ENCODE measurements at places on chromosomes 12 and 14. TPM values are rescaled to one million over a fixed set of nuclear protein-coding genes. Genes with fewer than 3 reads are reported as not detected.

Gene ANG
- total RNA-seq = 10.2 TPM

Gene PPFIA2
- total RNA-seq = 5.4 TPM

Gene LRRC10
- total RNA-seq = not detected

Gene IFI27
- 371 TPM for total RNA-seq

Gene SUPT16H
- total RNA-seq = 115 TPM

Gene SMIM41
- total RNA-seq = not detected

Gene GPD1
- not detected for total RNA-seq

Gene KRT86
- total RNA-seq = not detected

Gene KRT79
- total RNA-seq = not detected

GRCh38 chr12:89469361-89469760 is 55.2 kb downstream of the GALNT4 start:
- no peaks in the 10 kb centered on the region for H3K27me3 ChIP-seq
- no peak overlapping the region for H3K27ac ChIP-seq
- no peaks in the 10 kb centered on the region for H3K4me1 ChIP-seq
- H3K36me3 ChIP-seq = no peaks in the 10 kb centered on the region
- no peak overlapping the region for H3K4me3 ChIP-seq

- no peaks in the 10 kb centered on the region for H3K36me3 ChIP-seq
- DNase-seq = no peak
- H3K4me1 ChIP-seq = no peaks in the 10 kb centered on the region
- H3K4me3 ChIP-seq = no peak overlapping the region
- no peaks in the 10 kb centered on the region for H3K27me3 ChIP-seq
These were observed 9.9 kb upstream of the ACVR1B start for GRCh38 chr12:51941604-51942003.

- DNase-seq = no peak
- no peaks in the 10 kb centered on the region for H3K27me3 ChIP-seq
- no peak overlapping the region for H3K27ac ChIP-seq
- no peak overlapping the region for H3K4me3 ChIP-seq
These were observed 75.6 kb upstream of the SLC24A4 start for GRCh38 chr14:92247341-92247740.

GRCh38 chr12:79187032-79187431 is 322.5 kb downstream of the SYT1 start:
- H3K36me3 ChIP-seq = no peaks in the 10 kb centered on the region
- H3K4me3 ChIP-seq = no peak overlapping the region
- no peak overlapping the region for H3K27ac ChIP-seq
- no peak for DNase-seq
- H3K27me3 ChIP-seq = no peaks in the 10 kb centered on the region
- no peaks in the 10 kb centered on the region for H3K4me1 ChIP-seq

DNA sequence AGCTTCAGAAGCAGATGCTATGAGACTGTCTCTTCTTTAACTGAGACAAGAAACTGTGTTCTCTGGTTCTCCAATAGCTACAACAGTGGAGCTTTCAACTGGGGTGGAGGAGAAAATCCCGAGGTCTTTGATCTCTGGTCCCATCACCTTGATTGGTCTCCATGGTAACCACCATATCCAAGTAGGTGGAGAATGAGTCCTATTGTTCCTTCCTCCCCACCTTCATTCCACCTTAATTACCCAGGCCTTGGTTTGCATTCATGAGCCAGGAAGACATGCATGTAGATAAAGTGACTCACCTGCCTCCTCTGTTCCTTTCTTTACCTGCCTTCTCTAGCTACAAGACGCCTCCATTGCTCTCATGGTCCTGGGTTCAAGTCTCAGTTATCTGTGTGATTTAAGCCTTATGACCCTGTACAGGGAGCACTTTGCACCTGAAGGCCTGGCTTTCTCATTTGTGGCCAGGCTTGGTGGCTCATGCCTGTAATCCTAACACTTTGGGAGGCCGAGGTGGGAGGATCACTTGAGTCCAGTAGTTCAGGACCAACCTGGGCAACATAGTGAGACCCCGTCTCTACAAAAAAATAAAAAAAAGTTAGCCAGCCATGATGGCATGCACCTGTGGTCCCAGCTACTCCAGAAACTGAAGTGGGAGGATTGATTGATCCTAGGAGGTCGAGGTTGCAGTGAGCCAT is 157.7 kb upstream of the TBX3 start:
- no peaks in the 10 kb centered on the region for H3K4me1 ChIP-seq
- no peaks in the 10 kb centered on the region for H3K36me3 ChIP-seq
- no peak overlapping the region for H3K27ac ChIP-seq
- H3K27me3 ChIP-seq = no peaks in the 10 kb centered on the region

- no peaks in the 10 kb centered on the region for H3K4me1 ChIP-seq
- H3K27ac ChIP-seq = no peak overlapping the region
- no peak overlapping the region for H3K4me3 ChIP-seq
These were observed 85.6 kb downstream of the CCDC92 start for GRCh38 chr12:123886931-123887582.

- H3K27me3 ChIP-seq = peaks cover 39% of the 10 kb centered on the region
- no peaks in the 10 kb centered on the region for H3K4me1 ChIP-seq
- no peak overlapping the region for H3K4me3 ChIP-seq
- H3K36me3 ChIP-seq = no peaks in the 10 kb centered on the region
- no peak overlapping the region for H3K27ac ChIP-seq
These were observed 6.0 kb downstream of the VSX2 start for GRCh38 chr14:74245292-74245691.

DNA sequence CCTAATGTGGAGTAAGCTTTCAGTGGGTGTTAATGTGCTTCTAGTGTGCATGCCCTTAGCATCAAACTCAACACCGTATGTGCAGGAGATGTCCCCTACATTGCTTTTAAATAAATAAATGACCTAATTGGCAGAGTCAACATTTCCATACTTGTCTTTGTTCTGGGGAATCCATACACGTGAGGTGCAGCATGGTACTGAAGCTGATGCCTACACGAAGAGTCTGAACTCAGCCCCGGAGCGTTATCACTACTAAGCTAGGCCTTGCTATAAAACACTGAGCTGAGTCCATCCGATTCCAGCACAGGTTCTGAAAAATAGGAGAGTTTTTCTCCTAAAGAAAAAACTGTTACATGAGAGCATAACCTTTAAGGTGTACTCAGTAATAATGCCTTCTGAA is 125.0 kb upstream of the DYRK2 start:
- no peak overlapping the region for H3K4me3 ChIP-seq
- no peaks in the 10 kb centered on the region for H3K27me3 ChIP-seq
- H3K27ac ChIP-seq = no peak overlapping the region
- no peaks in the 10 kb centered on the region for H3K4me1 ChIP-seq
- no peaks in the 10 kb centered on the region for H3K36me3 ChIP-seq

- no peak overlapping the region for H3K4me3 ChIP-seq
- H3K36me3 ChIP-seq = no peaks in the 10 kb centered on the region
- H3K27ac ChIP-seq = no peak overlapping the region
- H3K4me1 ChIP-seq = no peaks in the 10 kb centered on the region
These were observed 10.6 kb downstream of the BBS10 start for GRCh38 chr12:76337583-76337982.

GRCh38 chr14:100567877-100568163 is 19.4 kb downstream of the BEGAIN start:
- no peak for DNase-seq
- peak overlapping the region; percentile 43 for H3K4me3 ChIP-seq
- no peak overlapping the region for H3K27ac ChIP-seq
- H3K36me3 ChIP-seq = no peaks in the 10 kb centered on the region

DNA sequence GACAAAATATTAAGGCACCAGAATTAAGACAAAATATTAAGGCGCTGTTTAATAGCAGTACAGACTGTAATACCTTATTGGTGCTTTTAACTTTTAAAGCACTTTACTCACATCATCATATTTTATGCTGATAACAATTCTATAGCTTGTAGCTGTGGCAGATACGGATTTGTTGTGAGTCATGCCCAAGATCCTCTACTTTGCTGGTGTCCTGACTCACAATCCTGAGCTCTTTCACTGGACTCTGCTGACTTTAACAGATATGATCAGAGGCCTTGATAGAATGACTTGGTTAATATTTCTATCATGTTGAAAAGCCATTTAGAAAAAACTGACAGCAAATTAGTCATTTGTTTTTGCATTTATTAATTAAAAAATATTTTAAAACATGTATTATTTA is 99.0 kb upstream of the PKP2 start:
- DNase-seq = no peak
- no peaks in the 10 kb centered on the region for H3K4me1 ChIP-seq
- H3K36me3 ChIP-seq = no peaks in the 10 kb centered on the region
- H3K4me3 ChIP-seq = no peak overlapping the region

GRCh38 chr14:78029601-78030372 is 140.4 kb upstream of the NRXN3 start:
- no peaks in the 10 kb centered on the region for H3K36me3 ChIP-seq
- H3K27ac ChIP-seq = no peak overlapping the region
- DNase-seq = no peak
- no peak overlapping the region for H3K4me3 ChIP-seq

GRCh38 chr14:93683226-93683625 is 105.1 kb downstream of the PRIMA1 start:
- H3K4me3 ChIP-seq = no peak overlapping the region
- no peak for DNase-seq
- H3K4me1 ChIP-seq = no peaks in the 10 kb centered on the region
- no peaks in the 10 kb centered on the region for H3K27me3 ChIP-seq

GRCh38 chr12:3980504-3981272 is 107.5 kb upstream of the PARP11 start:
- H3K36me3 ChIP-seq = no peaks in the 10 kb centered on the region
- no peak for DNase-seq

DNA sequence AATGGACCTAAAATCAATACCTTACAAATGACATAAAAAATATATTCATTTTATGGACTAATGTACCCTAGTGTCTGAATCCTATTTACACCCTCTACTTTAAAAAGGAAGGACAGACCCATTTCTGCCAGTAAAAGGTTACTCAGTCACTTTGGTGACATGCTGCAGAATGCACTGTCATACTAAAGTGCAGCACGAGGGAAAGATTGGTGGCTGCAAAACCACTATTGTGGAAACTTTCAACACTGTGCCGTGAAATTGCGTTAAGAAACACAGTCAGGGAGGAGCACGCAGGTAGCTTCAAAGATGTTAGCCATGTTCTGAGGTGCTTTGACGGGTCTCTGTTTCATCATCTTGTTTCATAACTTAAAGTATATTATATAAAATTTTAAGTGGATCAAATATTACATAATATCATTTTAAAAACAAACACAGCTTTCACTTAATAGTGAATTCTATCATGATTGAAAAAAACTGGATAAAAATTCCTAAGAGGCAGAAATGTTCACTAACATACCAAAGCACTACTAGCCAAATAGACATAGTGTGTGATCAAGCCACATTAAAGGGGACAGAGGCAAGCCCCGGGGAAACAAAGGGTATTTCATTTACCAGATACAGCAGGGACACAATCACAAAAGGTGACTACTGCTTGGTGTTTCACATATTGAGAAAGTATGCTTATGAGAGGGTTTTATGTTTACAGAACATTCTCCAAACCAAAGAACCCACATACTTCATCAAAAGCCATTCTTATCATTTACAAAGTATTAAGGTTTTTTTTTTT is 330.8 kb upstream of the SOX5 start:
- no peaks in the 10 kb centered on the region for H3K27me3 ChIP-seq
- no peaks in the 10 kb centered on the region for H3K4me1 ChIP-seq
- no peak overlapping the region for H3K4me3 ChIP-seq

GRCh38 chr14:47675466-47676314 is at the start of gene MDGA2:
Gene MDGA2 (minus strand): TSS chr14:47675605.
- no peaks in the 10 kb centered on the region for H3K4me1 ChIP-seq
- no peak for DNase-seq
- no peaks in the 10 kb centered on the region for H3K36me3 ChIP-seq
- no peak within 1 kb of the TSS for H3K27ac ChIP-seq

DNA sequence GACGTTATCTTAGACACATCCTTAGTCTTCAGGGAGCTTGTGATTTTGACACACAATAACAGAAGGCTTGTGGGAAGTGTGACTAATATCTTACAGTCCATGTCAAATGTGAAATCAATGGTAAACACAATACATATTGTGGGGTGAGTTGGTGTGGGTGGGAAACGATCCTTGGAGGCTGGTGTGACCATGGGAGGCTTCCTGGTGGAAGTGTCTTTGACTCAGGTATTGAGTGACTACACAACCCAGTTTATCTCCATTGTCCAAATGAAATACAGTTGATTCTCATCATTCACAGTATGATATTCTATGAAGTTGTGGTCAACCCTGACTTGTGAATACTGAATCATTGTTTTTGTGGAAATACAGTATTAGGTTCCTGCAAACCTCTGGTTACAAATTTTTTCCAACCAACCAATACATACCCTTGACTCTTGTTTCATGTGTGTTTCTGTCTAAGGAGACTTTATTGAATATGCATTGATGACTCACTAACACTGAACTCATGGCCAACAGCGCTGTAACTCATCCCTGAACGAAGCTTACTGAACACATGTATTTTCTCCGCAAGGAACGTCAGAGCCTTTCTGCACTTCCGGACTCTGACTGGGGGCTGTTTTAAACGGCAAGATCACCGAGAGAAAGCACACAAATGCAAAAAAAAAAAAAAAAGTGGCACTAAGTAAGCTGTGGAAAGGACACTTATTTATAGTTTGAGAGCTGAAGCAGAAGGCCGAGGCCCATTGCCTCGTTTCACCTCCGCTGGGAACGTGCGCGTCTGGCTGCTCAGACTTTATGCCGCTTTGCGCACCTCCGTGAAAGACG is 59.0 kb downstream of the CLMN start:
- no peak for DNase-seq
- H3K4me3 ChIP-seq = no peak overlapping the region
- H3K27me3 ChIP-seq = no peaks in the 10 kb centered on the region
- H3K27ac ChIP-seq = no peak overlapping the region

GRCh38 chr14:57686304-57686703 is 179.6 kb downstream of the SLC35F4 start:
- no peaks in the 10 kb centered on the region for H3K27me3 ChIP-seq
- no peak overlapping the region for H3K27ac ChIP-seq
- no peak overlapping the region for H3K4me3 ChIP-seq
- H3K36me3 ChIP-seq = no peaks in the 10 kb centered on the region
- no peak for DNase-seq

- no peaks in the 10 kb centered on the region for H3K4me1 ChIP-seq
- no peaks in the 10 kb centered on the region for H3K27me3 ChIP-seq
- DNase-seq = no peak
- H3K4me3 ChIP-seq = no peak overlapping the region
These were observed 172.7 kb downstream of the SYNE2 start for GRCh38 chr14:64025479-64025878.

Measured in uterus (tissue), 4 donors.